ENCODE measurements at places on chromosomes 11 and 22.
A peak's percentile ranks its signal among the peaks of the same experiment; 100 is the strongest.

- no peak for DNase-seq
These were observed 7.5 kb downstream of the CRYBB1 start for GRCh38 chr22:26610072-26610958.

DNA sequence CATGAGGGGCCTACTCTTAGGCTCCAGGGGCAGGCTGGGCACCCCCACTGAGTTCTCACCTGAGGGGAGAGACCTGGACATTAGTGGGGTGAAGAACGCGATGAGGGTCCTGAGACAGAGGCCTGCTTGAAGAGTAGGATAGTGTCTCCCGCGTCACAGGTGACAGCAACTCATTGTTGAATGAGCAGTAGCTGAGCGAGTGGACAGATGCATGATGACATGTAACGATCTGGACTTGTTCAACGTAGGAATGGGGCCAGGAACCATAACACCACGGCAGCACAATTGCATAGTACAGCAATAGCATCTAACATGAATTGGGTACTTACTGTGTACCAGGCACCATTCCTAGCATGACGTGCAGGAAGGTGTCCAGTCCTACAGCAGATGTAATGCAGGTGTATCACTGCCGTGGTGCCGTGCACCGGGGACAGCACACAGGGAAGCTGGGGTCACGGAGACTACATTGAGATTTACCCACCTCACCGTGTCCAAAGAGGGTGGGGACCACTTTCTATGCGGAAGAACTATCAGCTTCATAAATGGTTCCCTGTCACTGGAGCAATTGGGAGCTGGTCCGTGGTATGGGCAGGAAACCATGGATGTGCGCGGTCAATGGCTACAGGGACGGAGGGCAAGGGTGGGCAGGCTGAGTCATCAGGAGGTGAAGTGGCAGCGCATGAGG, 1019.1 kb downstream of the TBC1D22A start:
- peak; percentile 57 for DNase-seq

- DNase-seq, result no peak
These were observed 50.3 kb upstream of the TTLL12 start for GRCh38 chr22:43237280-43237679.

GRCh38 chr22:41446057-41446501, 522 bp downstream of the TOB2 start:
- no peak for DNase-seq

GRCh38 chr22:40797427-40797826, 21.7 kb downstream of the SLC25A17 start:
- no peak for DNase-seq

- no peak for DNase-seq
These were observed 2.9 kb downstream of the NAGA start for GRCh38 chr22:42067671-42068251.

DNA sequence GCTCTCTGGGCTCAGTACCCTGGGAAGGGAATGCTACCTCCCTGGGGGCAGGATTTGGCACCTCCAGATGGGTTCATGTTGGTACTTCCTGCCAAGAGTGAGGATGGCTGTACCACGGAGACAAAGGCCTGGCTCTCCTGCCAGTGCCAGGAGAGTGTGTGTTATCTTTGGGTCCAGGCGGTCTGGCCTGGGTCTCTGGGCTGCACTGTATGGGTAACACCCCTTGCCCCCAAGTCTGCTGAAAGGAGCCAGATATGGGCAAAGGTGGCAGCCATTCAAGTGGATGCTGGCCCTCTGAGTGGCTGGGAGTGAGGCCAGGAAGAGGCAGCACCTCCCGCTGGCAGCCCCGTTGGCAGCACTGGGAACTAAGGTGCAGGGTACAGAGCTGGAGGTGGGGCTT, 91.5 kb downstream of the NECTIN1 start:
- DNase-seq, result no peak

DNA sequence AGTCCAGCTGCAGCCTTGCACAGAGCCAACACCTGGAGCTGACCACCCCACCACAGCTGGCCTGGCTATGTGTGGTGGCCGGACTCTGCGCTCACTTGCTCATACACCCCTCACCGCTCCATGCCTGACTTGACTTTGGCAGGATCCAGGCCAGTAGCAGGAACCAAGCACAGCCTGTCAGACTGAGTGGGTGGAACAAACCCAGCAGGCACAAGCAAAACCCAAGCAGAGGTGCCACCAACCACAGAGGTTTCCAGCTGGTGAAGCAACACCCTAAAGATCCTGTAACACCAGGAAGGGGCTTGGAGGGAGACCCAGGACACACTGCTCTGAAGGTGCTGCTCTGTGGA, 44.9 kb upstream of the WNT11 start:
- no peak for DNase-seq

DNA sequence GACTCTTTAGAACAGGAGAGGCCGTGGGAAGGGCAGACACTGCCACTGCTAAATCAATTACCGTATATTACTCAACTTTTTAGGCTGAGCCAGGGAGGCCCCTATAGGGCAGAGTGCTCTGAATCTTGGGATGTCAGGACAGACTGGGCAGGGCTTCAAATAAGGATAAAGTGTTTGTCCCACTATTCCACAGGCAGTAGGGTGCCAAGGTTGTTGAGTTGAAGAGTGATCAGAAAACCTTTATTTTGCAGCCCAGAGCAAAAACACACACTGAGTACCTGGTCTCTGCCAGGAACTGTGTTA, 1.6 kb upstream of the B4GAT1 start:
- DNase-seq, result no peak

DNA sequence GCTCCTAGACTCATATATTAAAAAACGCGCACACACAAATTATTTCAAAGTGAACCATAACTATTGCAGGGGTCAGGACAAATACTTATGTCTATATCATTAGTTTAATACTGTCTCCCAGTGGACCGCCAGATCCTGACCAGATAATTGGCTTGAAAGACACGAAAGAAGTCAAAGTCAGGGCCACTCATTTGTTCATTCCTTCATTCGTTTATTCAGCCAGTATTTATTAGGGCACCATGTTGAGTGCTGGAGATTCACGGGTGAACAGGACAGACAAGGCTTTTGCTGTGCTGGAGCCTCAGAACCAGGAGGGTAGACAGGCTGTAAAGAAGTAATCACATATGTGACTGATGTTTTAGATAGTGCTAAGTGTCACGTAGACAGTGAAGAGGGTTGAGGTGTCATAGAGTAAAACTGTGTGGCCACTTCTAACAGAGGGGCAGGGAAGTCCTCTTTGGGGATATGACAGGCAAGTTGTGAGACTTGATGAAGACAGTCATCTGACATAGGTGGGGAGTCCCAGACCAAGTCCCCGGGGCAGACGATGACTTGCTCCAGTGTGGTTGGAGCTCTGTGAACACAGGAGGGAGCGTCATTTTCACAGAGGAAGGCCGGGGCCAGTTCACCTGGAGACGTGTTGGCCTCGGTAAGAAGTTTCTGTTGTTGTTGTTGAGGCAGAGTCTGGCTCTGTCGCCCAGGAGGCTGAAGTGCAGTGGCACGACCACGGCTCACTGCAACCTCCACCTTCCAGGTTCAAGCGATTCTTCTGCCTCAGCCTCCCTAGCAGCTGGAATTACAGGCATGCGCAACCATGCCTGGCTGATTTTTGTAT, 25.9 kb downstream of the RBX1 start:
- no peak for DNase-seq

- DNase-seq, result no peak
These were observed 13.4 kb downstream of the PDGFB start for GRCh38 chr22:39231197-39231950.

GRCh38 chr11:103340956-103341355, 231.7 kb downstream of the DYNC2H1 start:
- no peak for DNase-seq

- no peak for DNase-seq
These were observed 36.4 kb downstream of the RTL6 start for GRCh38 chr22:44461614-44462013.

- DNase-seq, result no peak
These were observed 5.0 kb upstream of the LRFN4 start for GRCh38 chr11:66851698-66852465.

DNA sequence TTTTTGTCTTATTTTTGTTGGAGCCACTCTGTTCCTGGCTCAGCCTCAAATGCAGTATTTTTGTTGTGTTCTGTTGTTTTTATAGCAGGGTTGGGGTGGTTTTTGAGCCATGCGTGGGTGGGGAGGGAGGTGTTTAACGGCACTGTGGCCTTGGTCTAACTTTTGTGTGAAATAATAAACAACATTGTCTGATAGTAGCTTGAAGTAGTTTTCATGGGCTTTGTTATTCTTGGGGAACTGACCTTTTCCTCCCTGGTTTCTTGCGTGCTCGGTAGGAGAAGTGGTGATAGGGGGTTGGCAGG, 6.0 kb upstream of the MCM5 start:
- DNase-seq, result no peak

GRCh38 chr11:9266926-9267325, 1.8 kb upstream of the DENND5A start:
- no peak for DNase-seq

GRCh38 chr11:14364322-14364721, 5.3 kb upstream of the RRAS2 start:
- DNase-seq, result no peak

- DNase-seq, result no peak
These were observed 8.0 kb downstream of the MYO7A start for GRCh38 chr11:77136074-77136473.

DNA sequence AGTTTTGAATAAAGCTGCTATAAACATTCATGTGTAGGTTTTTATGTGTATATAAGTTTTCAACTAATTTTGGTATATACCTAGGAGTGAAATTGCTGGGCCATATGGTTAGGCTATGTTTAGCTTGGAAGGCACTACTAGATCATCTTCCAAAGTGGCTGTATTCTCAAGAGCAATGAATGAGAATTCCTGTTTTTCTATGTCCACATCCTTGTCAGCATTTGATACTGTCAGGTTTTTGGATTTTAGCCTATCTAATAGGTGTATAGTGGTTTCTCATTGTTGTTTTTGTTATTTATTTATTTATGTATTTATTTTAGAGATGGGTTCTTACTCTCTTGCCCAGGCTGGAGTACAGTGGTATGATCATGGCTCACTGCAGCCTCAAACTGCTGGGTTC, 26.3 kb upstream of the CLTCL1 start:
- DNase-seq, result no peak

DNA sequence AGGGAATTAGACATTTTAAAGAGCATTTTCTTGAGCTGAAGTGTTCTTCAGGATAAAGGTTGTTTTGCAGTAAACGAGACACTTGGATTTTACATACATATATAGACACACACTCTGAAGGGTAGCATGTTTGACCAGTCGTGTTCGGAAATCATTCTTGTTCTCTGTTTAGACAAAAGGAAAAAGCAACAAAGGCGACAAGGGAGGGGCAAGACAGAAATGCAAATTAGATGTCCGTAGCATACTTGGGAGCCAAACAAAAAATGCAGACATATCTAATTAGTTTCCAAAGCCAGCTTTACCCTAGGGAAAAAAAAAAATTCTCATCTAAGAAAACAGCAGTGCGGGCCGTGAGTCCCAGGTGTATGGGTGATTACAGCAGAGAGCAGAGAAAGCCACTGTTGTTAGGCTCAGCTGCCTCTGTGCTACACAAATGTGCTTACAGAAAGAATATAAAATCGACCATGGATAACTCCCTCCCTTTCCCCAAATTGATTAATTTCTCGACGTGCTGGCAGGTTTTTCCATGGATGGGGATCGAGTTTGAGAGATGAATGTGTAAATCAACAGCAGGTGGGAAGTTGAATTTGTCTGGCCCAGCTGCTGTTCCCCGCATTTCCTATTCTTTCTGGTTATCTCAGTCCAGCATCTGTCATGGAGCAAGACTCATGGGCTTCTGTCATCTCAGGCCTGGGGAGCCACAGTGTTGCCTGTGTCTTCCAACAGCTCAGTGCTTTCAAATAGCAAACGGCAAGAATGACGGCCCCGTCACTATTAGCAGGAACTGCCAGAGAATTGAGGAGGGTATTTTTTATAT, 176.5 kb upstream of the TTC12 start:
- DNase-seq, result no peak

DNA sequence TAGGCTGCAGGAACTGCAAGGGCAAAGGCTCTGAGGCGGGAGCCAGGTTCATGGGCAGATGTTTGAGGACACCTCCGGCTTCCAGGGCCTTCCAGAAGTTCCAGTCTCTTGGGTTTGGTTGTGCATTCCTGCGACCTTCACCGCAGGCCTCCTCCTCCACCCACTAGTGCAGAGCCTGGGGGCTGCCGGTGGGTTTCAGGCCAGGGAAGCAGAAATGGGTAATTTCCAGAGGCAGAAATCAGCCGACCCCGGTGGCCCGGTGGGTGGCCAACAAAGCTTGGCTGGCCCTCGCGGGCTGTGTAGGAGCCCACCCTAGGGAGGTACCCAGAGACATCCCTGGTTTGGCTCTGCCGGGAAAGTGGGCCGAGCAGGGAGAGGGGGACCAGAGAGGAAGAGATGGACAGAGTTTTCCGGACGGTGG, 417 bp upstream of the PHETA2 start:
- no peak for DNase-seq

GRCh38 chr11:123072762-123073161, 10.8 kb upstream of the HSPA8 start:
- no peak for DNase-seq

GRCh38 chr11:130165601-130166456, 6.2 kb downstream of the ST14 start:
- DNase-seq, result peak; percentile 29

DNA sequence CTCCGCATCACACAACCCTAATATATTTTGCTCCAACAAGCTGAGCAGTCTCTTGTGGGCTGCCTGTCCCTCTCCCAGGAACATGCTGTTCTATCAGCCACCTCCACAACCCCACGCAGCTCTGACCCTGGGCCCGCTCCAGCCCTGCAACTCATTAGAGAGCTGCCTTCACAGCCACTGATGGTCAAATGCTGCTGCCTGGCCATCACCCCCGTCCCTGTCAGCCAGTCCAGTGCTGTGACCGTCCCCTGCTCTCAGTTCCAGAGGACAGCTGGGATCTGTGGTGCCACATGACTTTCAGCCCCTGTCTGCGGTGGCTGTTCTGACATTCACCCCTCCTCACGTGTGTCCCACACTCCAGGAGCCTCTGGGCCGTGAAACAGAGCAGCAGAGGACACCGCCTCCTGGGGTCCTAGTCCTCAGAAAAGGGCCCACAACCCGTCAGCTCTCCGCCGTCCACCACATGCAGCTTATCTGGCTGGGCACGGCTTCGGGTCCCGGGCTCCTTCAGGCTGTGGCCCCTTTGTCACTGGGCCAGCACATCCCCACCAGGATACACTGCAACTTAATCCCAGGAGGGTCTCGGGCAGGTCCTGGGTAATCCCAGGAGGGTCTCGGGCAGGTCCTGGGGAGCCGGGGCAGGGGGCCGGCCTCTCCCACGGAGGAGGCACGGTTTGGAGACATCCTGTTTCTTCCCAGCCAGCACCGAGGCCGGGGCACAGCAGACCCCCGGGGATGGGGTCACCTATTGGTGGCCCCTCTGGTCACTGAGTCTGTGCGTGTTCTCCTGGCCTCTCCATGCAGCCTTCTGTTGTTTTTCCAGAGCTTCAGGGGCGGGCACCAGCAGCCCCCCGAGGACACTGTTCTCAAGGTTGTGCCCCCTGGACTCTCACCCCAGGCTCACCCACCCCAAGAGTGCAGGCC, 15.1 kb downstream of the CRELD2 start:
- no peak for DNase-seq

GRCh38 chr11:122202951-122203456, 87.0 kb upstream of the BLID start:
- peak; percentile 86 for DNase-seq

GRCh38 chr11:67303132-67303834, at the start of gene SSH3:
SSH3 (plus strand) TSS chr11:67303530; CDS start chr11:67303626, 96 bp downstream.
- DNase-seq, result peak; percentile 80

GRCh38 chr11:92123540-92123939, 101.1 kb upstream of the FAT3 start:
- no peak for DNase-seq

GRCh38 chr11:69879729-69880005, 60.5 kb upstream of the FGF3 start:
- DNase-seq, result no peak

- peak; percentile 89 for DNase-seq
These were observed 513.1 kb downstream of the MIAT start for GRCh38 chr22:27170491-27170890.

- no peak for DNase-seq
These were observed 34.1 kb downstream of the CD44 start for GRCh38 chr11:35173011-35173511.

Data from coronary artery (tissue), 2 donors.